Caco-2 (cell line): ENCODE measurements at places on chromosomes 1 and 21. TPM values are rescaled to one million over a fixed set of nuclear protein-coding genes. Genes with fewer than 3 reads are reported as not detected.
A peak's percentile ranks its signal among the peaks of the same experiment; 100 is the strongest.

The ITLN2 gene
- 0.93 and 1.3 TPM in 2 replicates for total RNA-seq

The NBPF12 gene
- total RNA-seq: 10.3 and 10.7 TPM in 2 replicates

DNA sequence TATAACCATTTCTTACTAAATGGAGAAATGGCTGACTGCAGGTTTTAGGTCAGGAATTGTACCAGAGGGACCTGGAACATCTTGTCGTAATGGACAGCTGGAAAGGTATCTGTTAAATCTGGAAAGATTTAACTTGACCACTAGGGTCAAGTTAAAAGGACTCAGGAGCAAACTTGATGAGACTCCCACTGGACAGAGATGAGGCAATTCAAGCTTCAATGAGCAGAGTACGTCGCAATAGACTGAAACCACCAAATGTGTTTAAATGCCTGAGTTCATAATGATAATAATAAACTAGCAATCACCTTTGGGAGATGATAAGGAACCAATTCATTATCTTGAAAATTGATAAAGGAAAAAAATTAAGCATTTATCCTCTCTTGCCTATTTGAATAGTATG is 8.7 kb downstream of the IFNLR1 start:
- peaks cover 10% of the 10 kb centered on the region for H3K4me1 ChIP-seq
- H3K27me3 ChIP-seq: no peaks in the 10 kb centered on the region

The TNFAIP8L2 gene
- total RNA-seq: not detected in 2 replicates

The PIP5K1A gene
- 88.6 and 95.1 TPM in 2 replicates for total RNA-seq

DNA sequence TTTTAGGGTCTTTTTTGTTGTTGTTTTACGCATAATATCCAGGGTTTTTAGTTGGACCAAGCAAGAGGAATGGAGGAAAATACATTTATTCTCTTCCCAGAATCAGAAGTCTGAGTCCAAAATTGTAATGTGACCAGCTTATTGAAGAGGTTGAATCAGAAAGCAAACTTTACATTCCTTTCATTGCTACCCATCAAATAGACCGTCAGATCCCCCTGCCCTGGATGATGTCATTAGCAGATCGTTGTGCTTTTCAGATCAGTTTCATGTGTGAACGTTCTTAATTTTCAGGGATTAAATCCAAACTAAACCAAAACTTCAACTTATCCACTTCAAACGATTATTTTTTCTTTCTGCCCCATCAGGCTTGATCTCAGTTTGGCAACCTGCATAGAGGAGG is 85.7 kb upstream of the NGF start:
- H3K27ac ChIP-seq: no peak overlapping the region
- no peak for DNase-seq
- no peaks in the 10 kb centered on the region for H3K27me3 ChIP-seq
- H3K4me1 ChIP-seq: peaks cover 19% of the 10 kb centered on the region

The CELF3 gene
- total RNA-seq: 0.27 and 1.1 TPM in 2 replicates

The PAFAH2 gene
- total RNA-seq: 8.0 and 11.1 TPM in 2 replicates

DNA sequence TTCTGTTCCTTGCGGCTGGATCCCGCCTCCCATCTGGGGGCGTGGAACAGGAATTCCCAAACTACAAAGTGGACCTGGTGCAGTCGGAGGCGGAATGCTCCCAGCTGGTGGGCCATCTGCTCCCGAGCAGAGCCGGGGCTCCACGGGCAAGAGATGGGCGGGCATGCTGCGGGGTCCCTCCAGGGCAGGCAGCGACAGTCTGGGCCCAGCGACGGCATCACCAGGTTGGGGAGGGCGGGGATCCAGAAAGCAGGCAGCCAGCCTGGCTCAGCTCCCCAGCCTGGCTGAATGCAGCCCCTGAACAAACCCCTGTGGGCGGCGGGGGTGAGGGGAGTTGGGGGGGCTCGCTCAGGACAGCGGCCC is 3.6 kb downstream of the MEGF6 start:
- H3K36me3 ChIP-seq: no peaks in the 10 kb centered on the region
- H3K27me3 ChIP-seq: no peaks in the 10 kb centered on the region
- H3K27ac ChIP-seq: no peak overlapping the region

The ASPM gene
- total RNA-seq: 41.9 and 42.7 TPM in 2 replicates

GRCh38 chr1:200081151-200081968 is 53.9 kb downstream of the NR5A2 start:
- no peak overlapping the region for H3K27ac ChIP-seq
- no peaks in the 10 kb centered on the region for H3K36me3 ChIP-seq
- H3K4me1 ChIP-seq: no peaks in the 10 kb centered on the region
- no peak overlapping the region for H3K4me3 ChIP-seq
- DNase-seq: no peak
- H3K27me3 ChIP-seq: no peaks in the 10 kb centered on the region

The WNT4 gene
- total RNA-seq: 0.21 and 0.79 TPM in 2 replicates

DNA sequence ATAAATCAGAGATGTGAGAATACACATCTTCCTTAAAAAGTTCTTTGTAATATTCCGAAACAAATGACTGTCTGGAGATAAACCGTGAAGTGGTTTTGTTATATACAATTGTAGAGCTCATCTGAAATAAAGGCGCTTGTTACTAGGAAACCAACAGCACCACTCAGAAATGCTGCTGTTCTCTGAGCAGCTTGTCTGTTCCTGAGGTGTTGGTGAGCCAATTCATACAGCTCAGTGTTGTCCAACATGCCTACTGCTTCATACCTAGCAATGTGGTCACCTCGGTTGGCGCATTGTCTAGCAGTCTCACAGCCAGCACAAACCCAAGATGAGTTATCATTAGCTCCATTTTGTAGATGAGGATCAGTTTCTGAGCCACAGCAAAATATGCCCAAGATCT is 44.4 kb downstream of the GFI1 start:
- DNase-seq: peak; percentile 4
- peaks cover 27% of the 10 kb centered on the region for H3K4me1 ChIP-seq
- no peaks in the 10 kb centered on the region for H3K36me3 ChIP-seq
- H3K27ac ChIP-seq: peak overlapping the region; percentile 94

The CHODL gene
- total RNA-seq: 0.16 TPM in 1 of 2 replicates, not detected in the other

DNA sequence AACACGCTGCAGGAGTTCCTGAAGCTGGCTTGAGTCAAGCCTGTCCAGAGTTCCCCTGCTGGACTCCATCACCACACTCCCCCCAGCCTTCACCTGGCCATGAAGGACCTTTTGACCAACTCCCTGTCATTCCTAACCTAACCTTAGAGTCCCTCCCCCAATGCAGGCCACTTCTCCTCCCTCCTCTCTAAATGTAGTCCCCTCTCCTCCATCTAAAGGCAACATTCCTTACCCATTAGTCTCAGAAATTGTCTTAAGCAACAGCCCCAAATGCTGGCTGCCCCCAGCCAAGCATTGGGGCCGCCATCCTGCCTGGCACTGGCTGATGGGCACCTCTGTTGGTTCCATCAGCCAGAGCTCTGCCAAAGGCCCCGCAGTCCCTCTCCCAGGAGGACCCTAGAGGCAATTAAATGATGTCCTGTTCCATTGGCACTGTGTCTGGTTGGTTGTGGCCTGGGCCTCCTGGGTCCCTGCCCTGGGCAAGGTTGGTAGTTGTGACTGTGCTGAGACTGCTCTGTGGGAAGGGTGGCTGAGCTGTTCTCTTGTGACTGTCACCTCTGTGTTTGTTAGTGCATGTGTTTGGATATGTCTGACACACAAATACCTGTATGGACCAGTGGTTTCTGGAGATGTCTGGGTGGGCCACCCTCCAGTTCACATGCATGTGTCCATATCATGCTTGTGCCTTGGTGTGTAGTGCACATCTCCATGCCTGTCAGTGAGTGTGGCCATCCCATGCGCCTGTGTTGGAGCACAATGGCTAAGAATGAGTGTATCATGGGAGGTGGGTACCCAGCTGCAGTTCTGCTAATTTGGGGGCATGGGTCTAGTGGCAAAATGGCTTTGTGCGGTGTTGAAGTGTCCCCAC is 1.4 kb downstream of the SH3BGRL3 start:
- peaks cover 44% of the 10 kb centered on the region for H3K4me1 ChIP-seq
- H3K36me3 ChIP-seq: peaks cover 2% of the 10 kb centered on the region
- no peaks in the 10 kb centered on the region for H3K27me3 ChIP-seq
- H3K27ac ChIP-seq: peak overlapping the region; percentile 81
- DNase-seq: no peak

GRCh38 chr1:76037324-76037723 is 37.2 kb upstream of the ST6GALNAC3 start:
- peaks cover 53% of the 10 kb centered on the region for H3K4me1 ChIP-seq
- peak overlapping the region; percentile 89 for H3K27ac ChIP-seq
- H3K4me3 ChIP-seq: no peak overlapping the region
- H3K27me3 ChIP-seq: no peaks in the 10 kb centered on the region
- H3K36me3 ChIP-seq: no peaks in the 10 kb centered on the region

DNA sequence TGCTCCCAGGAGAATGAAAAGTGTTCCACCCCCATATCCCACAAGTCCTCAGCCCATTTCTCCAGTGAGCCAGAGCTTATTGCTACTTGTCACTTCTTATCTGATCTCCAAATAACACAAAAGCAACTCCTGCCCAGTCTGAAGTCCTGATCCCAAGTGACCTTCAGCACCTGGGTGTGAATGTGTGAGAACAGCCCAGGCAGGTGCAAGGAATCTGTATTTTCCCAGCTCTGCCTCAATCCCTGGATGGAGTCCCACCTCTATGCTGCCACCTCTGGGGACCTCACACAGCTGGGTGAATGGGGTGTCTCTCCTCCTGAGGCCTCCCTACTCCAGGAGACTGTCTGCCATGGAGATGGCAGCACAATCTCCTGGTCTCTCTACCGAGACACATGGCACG is 402.4 kb upstream of the PROX1 start:
- no peak overlapping the region for H3K27ac ChIP-seq
- peaks cover 21% of the 10 kb centered on the region for H3K4me1 ChIP-seq
- DNase-seq: peak; percentile 23
- no peaks in the 10 kb centered on the region for H3K27me3 ChIP-seq
- H3K4me3 ChIP-seq: no peak overlapping the region
- no peaks in the 10 kb centered on the region for H3K36me3 ChIP-seq

The PNRC2 gene
- 89.8 and 93.7 TPM in 2 replicates for total RNA-seq

GRCh38 chr21:16900685-16901084 is 612.2 kb upstream of the CXADR start:
- DNase-seq: no peak
- no peak overlapping the region for H3K27ac ChIP-seq
- no peaks in the 10 kb centered on the region for H3K4me1 ChIP-seq

- H3K36me3 ChIP-seq: no peaks in the 10 kb centered on the region
- H3K27ac ChIP-seq: no peak overlapping the region
- no peaks in the 10 kb centered on the region for H3K27me3 ChIP-seq
- H3K4me1 ChIP-seq: no peaks in the 10 kb centered on the region
These were observed 78.0 kb downstream of the CD247 start for GRCh38 chr1:167440345-167440744.

GRCh38 chr1:153487707-153488106 is 27.3 kb upstream of the S100A7 start:
- no peaks in the 10 kb centered on the region; the same call in 1 of the 2 replicates for H3K27me3 ChIP-seq
- DNase-seq: no peak
- H3K27ac ChIP-seq: no peak overlapping the region
- peaks cover 6% of the 10 kb centered on the region; the same call in 1 of the 2 replicates for H3K4me1 ChIP-seq
- H3K4me3 ChIP-seq: no peak overlapping the region

DNA sequence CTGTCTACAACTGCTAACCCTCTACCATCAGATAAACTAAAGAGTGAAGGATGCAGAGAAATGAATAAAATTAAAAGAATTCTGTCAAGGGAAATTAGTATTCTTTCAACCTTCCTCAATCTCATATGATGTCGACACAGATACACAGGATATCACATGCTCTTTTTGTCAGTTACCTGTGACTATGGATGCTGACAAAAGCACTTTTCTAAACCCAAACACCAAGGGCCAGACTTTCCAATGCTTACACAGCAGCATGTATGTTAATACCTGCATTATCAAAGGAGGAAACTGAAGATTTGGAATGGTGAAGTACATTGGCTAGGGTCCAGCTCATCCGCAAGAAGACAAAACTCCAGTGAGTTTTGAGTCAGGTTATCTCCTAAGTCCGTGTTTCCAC is 294.0 kb downstream of the SMYD3 start:
- H3K27ac ChIP-seq: no peak overlapping the region
- H3K36me3 ChIP-seq: no peaks in the 10 kb centered on the region
- H3K27me3 ChIP-seq: no peaks in the 10 kb centered on the region
- H3K4me3 ChIP-seq: no peak overlapping the region

- no peak overlapping the region for H3K4me3 ChIP-seq
- H3K27ac ChIP-seq: no peak overlapping the region
- H3K4me1 ChIP-seq: no peaks in the 10 kb centered on the region
- no peak for DNase-seq
These were observed 45.6 kb downstream of the IL23R start for GRCh38 chr1:67211589-67212563.

GRCh38 chr1:151289080-151289935 is 7.2 kb downstream of the ZNF687 start:
- peaks cover 7% of the 10 kb centered on the region for H3K36me3 ChIP-seq
- DNase-seq: no peak
- no peak overlapping the region for H3K4me3 ChIP-seq
- no peaks in the 10 kb centered on the region for H3K4me1 ChIP-seq
- no peaks in the 10 kb centered on the region for H3K27me3 ChIP-seq

DNA sequence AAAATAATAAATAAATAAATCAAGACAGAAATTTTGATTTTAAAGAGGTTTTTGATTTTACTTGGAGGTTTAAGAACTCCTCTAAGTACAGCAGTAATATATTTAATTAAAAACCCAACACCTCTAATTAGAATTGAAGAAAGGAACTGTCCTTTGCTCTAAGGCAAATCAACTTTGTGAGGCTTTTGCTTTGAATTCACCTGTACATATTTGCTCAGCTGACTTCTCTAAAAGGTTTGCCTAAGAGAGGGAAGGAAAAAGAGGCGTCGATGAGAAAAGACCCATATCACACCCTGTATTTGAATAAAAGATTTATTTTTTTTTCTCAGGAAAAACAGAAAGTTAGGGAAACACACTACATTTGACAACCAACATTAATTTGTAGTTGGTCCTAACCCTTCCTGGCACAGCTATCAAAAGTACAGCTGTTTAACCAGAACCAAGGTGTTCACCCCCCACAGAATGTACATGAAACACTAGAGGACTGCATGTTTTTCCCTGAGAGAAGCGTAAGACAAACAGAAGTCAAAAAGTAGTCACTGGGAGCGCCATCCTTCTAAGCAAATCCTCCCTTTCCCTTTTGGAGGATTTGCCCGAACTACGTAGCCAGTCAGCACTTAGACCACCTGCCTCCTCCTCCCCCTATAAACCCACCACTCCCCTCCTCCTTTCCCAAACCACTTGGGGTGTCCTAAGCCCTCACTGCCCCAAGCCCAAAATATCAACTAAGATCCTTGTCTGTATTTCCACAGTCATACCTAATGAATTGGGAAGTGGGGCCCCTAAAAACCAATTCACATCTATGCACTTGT is 4.9 kb downstream of the MCL1 start:
- no peak for DNase-seq
- peaks cover 3% of the 10 kb centered on the region for H3K36me3 ChIP-seq
- peaks cover 46% of the 10 kb centered on the region for H3K4me1 ChIP-seq

DNA sequence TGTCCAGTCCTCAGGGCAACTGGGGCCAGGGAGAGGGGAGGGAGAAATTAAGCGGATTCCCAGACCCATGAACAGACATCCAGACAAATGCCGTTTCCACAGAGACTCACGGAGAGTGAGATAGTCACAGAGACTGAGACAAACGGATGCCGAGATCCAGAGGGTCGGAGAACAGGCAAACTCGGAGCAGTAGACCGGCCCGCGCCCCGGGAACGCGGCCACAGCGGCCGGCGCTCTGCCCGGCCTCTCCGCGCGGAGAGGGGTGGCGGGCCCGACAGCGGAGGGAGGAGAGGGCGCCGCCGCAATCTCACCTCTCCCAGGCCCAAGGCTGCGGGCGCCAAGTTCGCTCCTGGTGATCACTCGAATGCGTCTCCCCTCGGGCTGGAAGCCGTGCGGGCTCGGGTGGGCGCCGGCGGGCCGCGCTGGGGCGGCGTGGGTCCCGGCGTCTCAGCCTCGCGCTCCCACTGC is 831 bp upstream of the FOXD2 start:
- no peaks in the 10 kb centered on the region for H3K27me3 ChIP-seq
- H3K4me3 ChIP-seq: peak overlapping the region; percentile 78
- no peak for DNase-seq
- peak overlapping the region; percentile 49 for H3K27ac ChIP-seq
- no peaks in the 10 kb centered on the region for H3K4me1 ChIP-seq
